ENCODE measurements at places on chromosomes 2 and 18.

GRCh38 chr18:78687736-78688135 lies 291.9 kb upstream of the SALL3 start:
- no peak for DNase-seq

- no peak for DNase-seq
Measured at GRCh38 chr2:196566961-196567666, 72.4 kb upstream of the CCDC150 start.

- DNase-seq = no peak
Measured at GRCh38 chr2:6657855-6658254, 207.9 kb downstream of the CMPK2 start.

DNA sequence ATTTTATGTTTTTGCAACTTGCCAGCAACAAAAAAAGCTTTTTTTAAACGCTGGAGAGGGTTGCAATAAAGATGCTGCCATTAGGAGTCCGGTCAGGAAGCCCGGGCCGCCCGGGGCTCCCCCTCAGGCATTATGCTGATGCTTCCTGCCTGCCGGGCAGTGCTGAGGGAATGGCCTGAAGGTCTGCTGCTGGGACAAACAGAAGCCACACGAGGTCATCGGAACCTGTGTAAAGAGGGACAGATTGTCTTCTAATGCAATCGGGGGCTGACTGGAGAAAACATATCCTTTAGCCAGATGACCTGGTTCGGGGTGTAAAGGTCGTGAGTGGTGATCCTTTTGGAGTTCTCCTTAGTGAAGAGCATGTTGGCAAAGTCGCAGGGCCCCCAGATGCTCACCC lies 2.3 kb downstream of the IMPA2 start:
- no peak for DNase-seq

DNA sequence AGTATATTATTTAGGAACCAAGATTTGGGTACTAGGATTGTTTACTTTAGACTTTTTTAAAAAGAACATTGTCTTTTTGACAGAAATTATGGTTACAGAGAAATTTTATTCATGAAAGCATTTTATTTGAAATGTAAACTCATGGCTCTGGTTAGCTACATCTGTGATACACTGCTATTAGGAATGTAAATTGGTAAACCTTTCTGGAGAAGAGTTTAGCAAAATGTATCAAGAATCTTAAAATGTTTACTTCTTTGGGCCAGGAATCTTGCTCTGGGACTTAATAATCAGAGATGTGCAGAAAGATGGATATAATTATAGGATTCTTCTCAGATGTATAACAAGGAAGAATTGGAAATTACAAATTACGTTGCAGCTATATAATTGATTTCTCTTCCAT lies 19.7 kb downstream of the MAP3K20 start:
- no peak for DNase-seq

DNA sequence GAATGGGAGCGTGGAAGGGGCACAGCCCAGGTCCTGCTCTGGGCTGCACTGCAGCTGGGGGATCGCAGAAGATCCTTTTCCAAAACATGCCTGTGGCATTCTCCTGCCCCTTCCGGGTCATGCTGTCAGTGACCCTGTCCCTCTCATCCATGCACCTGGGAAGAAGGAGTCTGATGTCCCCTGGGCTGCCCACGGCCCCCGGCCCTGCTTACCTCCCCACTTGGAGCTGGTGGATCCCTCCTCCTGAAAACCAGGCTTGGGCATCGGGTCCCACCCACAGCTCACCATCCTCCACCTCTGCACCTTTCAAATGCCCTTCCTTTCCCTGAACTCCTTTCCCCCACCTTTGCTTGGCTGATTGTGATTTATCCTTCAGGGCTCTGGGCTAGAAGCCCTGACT lies 11.8 kb downstream of the INHBB start:
- DNase-seq = no peak

DNA sequence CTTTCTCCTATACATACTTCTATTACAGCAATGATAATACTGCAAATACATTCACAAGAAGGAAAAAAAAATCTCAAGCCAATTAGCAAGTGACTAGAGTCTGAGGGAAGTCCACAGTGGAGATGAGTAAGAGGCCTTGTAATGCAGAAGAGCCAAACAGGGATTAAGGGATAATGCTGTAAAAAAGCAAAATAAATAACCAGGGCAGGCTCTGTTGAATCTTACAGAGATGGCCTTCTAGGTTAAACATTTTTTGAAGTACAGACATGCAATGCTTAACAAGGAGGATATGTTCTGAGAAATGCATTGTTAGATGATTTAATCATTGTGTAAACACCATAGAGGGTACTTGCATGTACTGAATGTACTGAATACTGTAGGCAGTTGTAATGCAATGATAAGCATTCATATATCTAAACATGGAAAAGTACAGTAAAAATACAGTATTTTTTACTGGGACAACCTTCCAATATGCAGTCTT lies 122.1 kb upstream of the RMDN2 start:
- DNase-seq = no peak

All from stimulated activated CD8-positive, alpha-beta memory T cell treated with anti-CD3 and anti-CD28 coated beads, Interleukin-15, amount 100 ng/mL, for 48 hours (primary cell).